HEK293T (cell line): ENCODE measurements at places on chromosomes 2 and 18.

- no peak for DNase-seq
Observed at GRCh38 chr18:58584200-58585127, 44.4 kb downstream of the ALPK2 start.

DNA sequence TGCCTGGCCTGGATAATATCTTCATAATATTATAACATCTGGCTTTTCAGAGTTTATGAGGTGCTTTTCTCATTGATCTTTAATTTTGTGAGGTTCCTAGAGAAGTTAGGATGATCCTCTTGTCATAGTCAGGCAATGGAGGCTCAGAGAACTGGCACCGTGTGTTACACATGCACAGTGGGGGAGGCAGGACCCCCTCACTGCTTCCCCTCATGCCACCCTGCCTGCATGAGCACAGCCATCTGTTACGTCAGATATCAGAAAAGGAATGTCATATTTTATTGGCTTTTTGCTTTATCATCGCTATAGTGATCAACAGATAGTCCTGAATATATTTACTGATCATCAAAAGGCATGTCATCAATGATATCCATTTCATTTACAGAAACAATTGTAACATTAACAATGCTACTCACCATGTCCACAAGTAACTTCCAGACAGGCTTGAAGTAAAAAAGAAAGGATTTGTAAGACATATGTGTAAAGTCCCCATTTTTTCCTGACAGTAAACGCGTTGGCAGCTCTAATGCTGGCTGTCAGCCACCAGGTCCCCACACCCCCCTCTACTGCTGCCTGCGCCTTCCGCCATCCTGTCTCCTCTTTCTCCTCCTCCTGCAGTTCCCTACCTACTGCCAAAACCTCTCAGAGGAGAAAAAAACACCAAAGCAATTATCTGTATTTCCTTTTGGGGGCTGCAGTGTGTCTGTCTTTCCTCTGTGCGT lies 18.8 kb downstream of the ENOSF1 start:
- no peak for DNase-seq

GRCh38 chr2:69693059-69693774 lies 48.7 kb upstream of the ANXA4 start:
- no peak for DNase-seq

GRCh38 chr2:26630235-26630634 lies 10.9 kb downstream of the CIB4 start:
- DNase-seq = no peak

DNA sequence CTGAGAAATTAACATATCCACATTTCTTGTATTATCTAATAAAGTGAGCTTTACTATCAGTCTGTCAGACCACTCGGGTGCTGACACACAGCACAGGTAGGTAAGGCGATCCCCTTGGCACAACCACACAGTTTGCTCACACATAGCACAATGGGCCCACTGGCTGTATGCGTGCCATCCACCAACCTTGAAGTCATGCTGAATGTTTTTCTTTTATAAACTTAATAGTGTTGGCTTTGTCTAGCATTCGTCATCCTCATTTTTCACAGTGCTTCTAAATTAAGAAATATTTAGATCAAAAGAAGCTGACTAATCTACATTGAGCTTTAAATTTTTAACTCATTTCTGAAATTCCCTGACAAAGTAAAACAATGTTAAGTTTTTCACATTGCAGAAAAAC lies 50.0 kb upstream of the PAPOLG start:
- no peak for DNase-seq

DNA sequence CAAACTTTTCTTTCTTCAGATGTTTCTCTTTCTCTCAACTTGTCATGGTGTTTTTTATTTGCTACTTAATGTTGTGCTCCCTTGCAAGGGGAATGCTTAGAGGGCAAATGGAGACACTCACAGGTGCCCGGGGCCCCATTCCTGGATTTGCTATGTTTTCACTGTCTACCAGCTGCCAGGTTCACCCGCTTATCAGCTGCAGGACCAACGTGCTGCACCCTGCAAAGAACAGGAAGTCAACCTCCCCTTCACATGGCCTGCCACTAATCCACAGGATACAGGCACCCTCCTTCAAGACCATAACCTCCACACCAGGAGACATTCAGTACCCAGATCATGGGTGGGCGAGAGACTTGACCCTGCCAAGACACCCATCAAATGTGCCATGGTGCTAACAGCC lies 237.6 kb upstream of the STON1 start:
- no peak for DNase-seq

GRCh38 chr2:167534443-167534842 lies 646.2 kb downstream of the XIRP2 start:
- no peak for DNase-seq

- DNase-seq = no peak
Observed at GRCh38 chr2:156666130-156666785, 230.1 kb downstream of the GPD2 start.

GRCh38 chr2:88561646-88562388 lies 65.4 kb downstream of the EIF2AK3 start:
- DNase-seq = no peak

DNA sequence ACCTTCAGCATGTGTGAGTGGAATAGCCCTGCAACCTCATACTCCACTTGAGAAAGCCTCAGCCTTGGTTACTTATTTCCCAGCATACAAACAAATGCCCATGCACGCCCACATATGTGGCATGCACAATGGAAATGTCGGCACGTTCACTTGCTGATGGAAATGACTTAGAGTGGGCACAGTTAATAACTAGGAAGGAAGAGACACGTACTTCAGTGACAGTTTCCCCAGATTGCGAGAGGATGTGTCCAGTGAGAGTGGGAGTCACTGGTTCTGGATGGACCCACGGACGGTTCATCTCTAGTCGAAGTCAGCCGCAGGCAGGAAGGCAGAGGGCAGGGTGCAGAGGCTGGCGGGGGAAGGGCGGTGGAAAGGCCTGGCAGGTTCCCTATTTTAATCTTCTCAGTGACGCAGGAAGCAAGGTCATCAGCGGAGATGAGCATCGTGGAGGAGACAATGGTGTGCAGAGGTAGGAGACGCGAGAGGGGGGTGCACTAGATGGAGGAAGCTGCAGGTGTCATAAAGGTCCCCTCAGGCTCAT lies 350.7 kb upstream of the MYT1L start:
- DNase-seq = no peak

GRCh38 chr2:42810971-42811811 lies 18.8 kb upstream of the HAAO start:
- DNase-seq = peak; percentile 30

DNA sequence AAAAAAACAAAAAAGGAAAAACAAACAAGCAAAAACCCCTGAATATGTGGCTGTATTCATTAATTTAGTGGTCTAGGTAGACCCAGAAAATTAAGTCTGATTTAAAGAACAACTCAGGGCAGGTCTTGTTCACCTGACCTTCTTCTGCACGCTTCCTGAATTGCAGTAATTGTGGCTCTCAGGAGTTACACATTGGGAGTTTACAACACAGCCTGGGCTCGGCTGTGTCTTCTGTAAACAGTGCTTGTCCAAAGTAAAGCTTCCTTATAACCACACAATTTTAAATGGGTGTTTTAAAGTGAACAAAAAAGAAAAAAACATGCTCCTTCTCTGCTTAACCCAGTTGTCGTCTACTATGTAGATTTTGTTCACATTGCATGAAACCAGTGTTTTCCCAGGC lies 8.3 kb upstream of the MTIF2 start:
- no peak for DNase-seq
